ENCODE measurements at places on chromosomes 7 and 10.

DNA sequence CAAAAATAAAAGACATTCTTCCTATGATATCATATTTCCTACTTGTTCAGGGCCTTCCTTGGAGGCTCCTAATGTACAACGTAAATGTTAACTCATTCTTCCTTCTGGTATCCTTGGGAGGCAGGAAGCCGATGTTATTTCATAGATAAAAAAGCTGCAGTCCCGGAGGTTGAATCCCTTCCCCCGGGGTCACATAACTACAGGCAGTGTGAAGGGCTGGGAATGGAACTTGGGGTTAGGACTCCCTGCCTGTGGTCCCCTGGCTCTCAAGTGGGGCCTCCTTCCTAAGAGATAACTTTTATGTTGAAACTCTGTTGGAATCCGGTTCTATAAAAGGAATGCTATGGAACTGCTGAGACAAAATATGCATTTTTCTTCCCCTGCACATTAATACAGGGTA lies 14.9 kb upstream of the CCDC3 start:
- DNase-seq: no peak

GRCh38 chr7:107966711-107967110 lies 36.2 kb downstream of the LAMB1 start:
- no peak for DNase-seq

DNA sequence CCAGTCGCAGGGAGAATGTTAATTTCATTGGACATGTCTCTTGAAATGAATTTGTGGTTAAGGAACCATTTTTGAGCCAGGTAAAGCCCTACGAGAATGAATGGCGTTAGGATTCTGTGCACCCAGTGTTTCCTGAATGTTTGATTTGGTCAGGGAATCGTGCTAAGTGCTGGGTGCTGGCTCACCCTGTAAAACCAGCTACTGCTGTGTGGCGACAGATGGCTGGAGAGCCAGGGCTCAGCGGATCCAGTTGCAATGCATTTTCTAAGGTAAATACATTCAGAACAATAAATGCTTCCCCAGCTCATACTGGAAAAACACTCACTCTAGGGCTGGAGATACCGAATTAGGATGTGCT lies 355.5 kb downstream of the GLRX3 start:
- DNase-seq: no peak

DNA sequence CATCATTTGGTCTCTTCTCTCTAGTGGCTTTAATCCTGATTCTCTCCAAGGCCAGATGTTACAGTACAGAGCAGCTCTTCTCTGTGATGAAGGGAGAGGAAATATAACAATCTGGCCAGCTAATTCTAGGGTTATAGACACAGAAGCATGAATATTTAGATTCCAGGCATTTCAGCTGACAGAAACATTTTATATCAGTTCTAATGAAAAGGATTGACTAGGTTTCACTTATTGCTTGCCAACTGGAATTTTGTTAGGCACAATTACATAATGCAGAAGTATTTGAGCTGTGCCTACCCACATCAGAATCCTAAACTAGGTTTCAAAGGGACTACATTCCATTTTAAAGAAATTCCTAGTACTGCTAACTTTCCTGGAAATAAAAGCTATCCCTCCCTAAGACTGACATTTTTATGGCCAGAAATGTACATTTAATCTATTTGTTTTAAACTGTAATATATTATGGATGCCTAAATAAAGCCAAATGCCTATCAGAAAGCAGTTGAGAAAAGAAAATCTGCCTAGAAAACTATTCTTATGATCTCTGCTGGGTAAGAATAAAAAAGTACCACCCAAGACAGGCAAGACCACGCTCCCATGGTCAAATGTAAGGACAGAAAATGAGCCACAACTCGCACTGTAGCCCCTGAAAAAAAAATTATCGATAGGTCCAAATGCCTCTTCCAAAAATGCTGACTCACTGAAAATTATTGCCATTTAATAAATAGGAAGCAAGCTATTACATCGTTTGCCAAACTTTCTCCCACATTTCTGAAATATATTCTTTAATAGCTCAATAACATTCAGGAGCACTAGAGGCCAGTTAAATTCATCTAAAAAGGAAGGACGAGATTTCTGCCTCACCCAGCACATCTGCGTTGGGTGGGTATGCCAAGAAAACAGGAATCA lies 498.1 kb downstream of the KCNMA1 start:
- no peak for DNase-seq

- DNase-seq: no peak
Measured at GRCh38 chr7:87110778-87111177, 41.5 kb upstream of the DMTF1 start.

DNA sequence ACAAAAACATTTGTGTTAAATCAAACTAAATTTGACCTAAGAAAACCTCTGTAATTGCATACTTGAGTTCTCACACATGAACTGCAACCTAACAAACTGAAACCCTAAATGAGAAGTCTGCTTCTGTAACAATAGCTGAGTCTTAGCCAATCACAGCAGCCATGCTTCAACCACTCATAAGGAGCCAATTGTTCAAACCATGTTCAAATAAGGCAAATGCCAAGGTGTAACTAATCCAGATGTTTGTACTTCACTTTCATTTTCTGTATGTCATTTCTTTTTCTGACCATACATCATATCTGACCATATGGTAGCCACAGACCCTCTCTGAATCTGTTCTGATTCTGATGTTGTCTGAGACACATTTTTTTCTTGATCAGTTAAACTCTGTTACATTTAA lies 47.5 kb upstream of the ANTXRL start:
- DNase-seq: no peak

GRCh38 chr7:138546064-138546619 lies 86.1 kb downstream of the TRIM24 start:
- no peak for DNase-seq

DNA sequence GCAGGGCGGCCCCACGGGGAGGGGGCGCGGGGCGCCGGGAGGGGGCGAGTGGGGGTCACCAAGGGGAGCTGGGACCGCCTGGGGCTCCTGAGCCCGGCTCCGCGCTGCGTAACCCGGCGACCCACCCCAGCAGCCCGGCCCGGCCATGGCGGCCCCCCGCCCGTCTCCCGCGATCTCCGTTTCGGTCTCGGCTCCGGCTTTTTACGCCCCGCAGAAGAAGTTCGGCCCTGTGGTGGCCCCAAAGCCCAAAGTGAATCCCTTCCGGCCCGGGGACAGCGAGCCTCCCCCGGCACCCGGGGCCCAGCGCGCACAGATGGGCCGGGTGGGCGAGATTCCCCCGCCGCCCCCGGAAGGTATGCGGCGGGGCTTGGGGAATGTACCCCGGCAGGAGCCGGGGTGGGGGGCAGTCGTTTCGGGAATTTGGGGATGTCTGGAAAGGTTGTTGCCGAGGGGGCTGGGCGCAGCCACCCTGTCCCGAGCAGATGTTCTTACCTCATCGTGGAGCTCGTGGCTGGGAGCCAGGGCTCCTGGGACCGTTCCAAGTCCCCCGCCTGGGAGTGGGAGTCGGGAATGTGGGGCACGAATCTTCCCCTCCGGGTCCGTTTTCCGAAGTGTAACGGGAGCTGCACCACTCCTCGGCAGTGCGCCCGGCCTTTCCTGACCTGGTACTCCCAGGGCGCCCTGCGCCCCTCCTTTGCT lies 431 bp downstream of the ZYX start:
- peak; percentile 31 for DNase-seq

DNA sequence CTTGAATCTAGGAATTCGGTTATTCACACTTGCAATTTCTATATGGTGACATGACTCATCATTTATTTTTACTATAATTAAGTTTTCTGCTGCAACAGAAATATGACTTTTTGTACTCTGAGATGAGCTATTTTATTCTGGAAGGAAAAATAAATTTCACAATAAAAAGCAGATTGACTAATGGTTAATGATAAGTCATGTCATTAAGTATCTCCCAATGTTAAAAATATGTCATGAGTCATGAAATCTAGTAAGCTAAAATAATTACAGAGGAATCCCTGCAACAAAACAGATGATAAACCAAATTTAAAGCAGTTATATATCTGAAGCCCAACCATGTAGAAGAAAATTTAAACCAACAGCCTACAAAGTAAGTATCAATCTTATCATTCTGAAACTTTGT lies 149.2 kb downstream of the CACNA2D1 start:
- DNase-seq: no peak

GRCh38 chr7:725223-726005 lies 1.1 kb upstream of the DNAAF5 start:
- no peak for DNase-seq

DNA sequence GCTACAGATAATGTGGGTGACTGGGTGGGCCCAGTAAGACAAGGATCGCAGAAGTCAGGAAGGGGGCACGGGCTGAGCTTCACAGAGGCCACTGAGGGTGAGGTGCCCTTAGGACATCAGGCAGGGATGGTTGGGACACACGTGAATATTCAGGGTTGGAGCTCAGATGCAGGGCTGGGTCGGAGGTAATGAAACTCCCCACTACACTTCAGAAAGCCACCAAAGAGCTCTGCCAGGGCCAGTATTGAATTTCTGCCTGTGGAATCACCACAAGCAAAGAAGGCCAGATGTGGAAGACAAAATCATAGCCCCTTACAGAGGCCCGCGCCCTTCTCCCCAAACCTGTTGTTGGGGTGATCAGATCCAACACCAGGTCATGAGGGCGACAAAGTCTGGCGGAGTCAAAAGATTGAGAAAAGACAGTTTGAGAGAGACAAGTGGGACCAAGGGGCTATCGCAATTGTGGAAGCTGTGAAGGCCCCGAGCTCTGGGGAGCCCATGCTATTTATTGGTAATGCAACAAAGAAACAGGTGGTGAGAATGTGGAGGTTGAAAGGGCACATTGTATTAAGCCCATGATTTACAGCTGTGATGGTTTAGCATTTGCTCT lies 42.4 kb downstream of the STRA8 start:
- no peak for DNase-seq

- no peak for DNase-seq
Measured at GRCh38 chr7:28731092-28731658, 227.0 kb downstream of the TRIL start.

DNA sequence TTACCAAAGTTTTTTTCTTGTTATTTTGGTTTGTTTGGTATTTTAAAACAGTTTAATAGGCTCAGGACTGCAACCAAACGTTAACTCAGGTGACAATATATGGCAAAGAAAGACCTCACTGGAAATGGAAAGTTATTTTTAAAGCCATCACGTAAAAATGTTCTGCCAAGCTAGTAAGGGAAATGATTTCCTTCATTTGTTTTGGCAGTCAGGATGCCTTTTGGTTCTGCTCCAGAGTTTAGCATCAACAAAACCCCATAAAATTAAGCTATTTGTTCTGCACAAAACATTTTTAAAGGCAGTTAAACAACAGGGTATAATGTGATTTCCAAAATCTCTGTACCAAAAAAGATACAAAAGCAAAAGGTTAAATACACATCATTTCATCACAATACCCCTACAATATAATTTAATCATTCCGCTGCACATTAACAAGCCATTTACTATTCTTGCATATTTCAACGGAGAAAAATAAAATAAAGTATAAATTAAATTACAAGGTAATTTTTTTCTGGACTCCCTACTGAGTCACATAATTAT lies 172.4 kb downstream of the SEMA3E start:
- DNase-seq: no peak

GRCh38 chr7:127911968-127912511 lies 119.2 kb downstream of the LRRC4 start:
- no peak for DNase-seq

Data from C1 segment of cervical spinal cord (tissue), 14 donors.